Esophagus squamous epithelium (tissue), 5 donors: ENCODE measurements at places on chromosomes 16 and 17. TPM values are rescaled to one million over a fixed set of nuclear protein-coding genes. Genes with fewer than 3 reads are reported as not detected.

ACE gene
- 4.8 TPM for total RNA-seq

PCGF2 gene
- 2.9 TPM for total RNA-seq

RAP1GAP2 gene
- 12.4 TPM for total RNA-seq

RTN4RL1 gene
- 4.0 TPM for total RNA-seq

PDIA2 gene
- not detected for total RNA-seq

MPP2 gene
- total RNA-seq: 3.6 TPM

HID1 gene
- total RNA-seq: 1.7 TPM

CBFB gene
- 26.0 TPM for total RNA-seq

C1QL1 gene
- 0.70 TPM for total RNA-seq

ACD gene
- total RNA-seq: 18.7 TPM

GRCh38 chr17:72566671-72567484 is 446.1 kb downstream of the SOX9 start:
- no peak for DNase-seq

- DNase-seq: no peak
Measured at GRCh38 chr16:11876306-11876705, 25.0 kb upstream of the RSL1D1 start.

GRCh38 chr16:78628461-78629045 is 529.1 kb downstream of the WWOX start:
- no peak for DNase-seq

DNA sequence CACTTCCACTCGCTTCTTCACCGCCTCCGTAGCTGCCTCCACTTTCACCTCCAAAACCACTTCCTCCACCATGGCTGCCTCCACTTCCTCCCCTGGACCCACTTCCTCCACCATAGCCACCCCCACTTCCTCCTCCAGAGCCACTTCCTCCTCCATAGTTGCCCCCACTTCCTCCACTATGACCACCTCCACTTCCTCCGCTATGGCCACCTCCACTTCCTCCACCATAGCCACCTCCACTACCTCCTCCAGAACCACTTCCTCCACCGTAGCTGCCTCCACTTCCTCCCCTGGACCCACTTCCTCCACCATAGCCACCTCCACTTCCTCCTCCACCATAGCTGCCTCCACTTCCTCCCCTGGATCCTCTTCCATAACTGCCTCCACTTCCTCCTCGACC is 4.5 kb downstream of the KRT9 start:
- no peak for DNase-seq

- DNase-seq: no peak
Measured at GRCh38 chr17:80925688-80926335, 65.8 kb upstream of the CHMP6 start.

DNA sequence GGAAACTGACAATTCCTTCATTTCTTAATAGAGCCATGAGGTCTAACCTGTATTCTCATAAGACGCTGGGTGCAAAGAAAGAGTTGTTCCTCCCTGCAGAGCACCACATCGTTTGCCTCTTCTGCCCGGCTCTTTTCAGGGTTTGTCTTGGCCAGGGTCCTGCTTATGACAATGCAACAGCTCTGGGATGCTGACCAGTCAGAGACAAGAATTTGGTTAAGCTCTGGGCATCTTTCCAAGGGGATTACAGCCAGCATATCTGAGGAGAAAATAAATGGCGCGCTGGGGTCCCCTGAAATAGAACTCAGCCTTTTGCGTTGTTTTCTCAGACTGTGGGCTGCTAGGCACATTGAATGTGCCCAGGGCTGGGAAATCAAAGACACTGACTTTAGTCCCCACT is 128.6 kb downstream of the SHISA6 start:
- DNase-seq: no peak

- no peak for DNase-seq
Measured at GRCh38 chr17:60573236-60574051, 26.5 kb upstream of the PPM1D start.

DNA sequence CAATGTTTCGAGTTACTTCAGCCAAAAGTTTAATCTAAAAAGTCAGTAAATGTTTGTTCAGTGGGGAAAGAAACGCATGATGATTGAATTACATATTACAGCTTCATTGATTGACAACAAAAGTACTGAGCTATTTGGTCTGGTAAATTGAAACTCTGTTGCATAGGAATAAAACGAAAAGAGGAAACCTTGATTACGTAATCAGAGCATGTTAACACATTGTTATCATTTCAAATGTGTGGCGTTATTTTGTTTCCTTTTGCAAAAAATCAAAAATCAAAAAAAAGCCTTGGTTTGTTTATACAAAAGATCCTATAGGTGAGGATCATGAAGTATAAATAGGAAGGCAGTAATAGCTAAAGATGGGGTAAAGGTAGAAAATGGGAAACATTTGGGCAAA is 19.5 kb upstream of the CA10 start:
- DNase-seq: no peak

GRCh38 chr16:87271256-87271655 is 45.9 kb downstream of the C16orf95 start:
- DNase-seq: no peak

DNA sequence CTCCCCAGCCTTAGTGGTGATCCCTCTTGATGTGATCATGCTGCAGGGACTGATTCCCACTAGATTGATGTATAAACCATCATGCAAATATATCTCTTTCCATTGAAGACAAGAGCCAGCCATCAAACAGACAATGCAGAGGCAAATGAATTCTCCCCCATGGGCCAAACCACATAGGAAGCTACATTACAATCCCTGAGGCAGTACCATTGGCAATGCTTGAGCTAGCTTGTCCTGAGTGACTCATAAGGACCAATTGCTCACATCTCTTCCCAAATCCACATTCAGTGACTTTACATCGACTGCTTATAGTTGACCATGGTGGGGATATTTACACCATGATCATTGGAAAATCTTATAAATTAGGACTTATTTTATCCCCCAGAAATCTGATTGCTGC is 242.2 kb downstream of the SHISA9 start:
- DNase-seq: no peak

- DNase-seq: no peak
Measured at GRCh38 chr16:47519546-47519945, 58.4 kb downstream of the PHKB start.

GRCh38 chr17:32520104-32520701 is 33.4 kb downstream of the CDK5R1 start:
- no peak for DNase-seq

DNA sequence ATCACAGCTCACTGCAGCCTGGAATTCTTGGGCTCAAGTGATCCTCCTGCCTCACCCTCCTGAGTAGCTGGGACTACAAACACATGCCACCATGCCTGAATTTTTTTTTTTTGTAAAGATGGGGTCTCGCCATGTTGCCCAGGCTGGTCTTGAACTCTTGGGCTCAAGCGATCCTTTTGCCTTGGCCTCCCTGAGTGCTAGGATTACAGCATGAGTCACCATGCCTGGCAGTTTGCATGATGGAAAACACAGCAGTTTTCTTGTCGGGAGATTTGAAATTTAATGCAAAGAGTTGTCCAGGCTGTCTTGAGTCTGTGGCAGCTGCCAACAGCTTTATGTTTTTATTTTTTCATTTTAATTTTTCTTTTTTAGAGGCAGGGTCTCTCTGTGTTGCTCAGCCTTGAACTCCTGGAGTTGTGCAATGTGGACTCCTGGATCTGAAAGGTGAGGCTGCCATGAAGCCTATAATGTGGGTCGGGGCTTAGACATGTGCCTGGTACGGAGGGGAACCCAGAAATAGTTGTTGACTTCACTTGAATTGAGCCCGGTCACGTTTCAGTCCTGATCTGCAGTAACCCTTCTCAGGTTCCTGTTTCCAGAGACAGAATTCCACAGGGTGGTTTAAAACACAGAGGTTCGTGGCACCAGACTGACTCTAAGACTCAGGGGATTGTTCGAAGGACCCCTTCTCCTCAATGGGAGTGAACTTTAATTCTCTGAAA is 18.7 kb downstream of the CD300A start:
- DNase-seq: no peak

- no peak for DNase-seq
Measured at GRCh38 chr16:67861877-67862276, 11.0 kb upstream of the EDC4 start.

DNA sequence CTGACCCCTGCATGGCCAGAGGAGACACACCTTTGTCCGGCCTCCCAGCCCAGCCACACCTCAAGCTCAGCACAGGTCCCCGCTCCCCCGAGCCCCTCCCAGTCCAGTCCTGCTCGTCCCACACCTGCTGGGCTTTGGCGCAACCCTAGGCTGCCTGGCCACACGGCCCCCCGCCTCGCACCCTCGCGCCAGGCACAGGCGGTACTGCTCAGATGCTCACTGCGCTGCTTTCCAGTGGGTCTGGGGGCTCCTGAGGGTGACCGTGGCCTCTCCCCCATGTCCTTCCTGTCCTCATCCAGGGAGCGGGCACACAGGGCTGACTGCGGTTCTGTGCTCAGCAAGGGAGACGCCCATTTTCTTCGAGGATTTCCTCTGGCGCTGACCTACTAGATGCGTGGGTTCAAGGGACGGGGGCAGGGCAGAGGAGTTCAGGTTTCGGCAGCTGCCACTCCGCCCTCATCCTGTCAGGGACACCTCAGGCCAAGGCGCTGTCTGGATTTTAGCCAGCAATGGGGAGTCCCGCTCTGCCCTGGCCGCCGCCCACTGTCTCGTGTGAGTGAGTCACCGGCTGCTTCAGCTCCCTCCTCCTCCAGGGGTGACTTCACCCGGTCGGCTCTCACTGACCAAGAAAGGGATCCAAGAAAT is 118.0 kb upstream of the ZNF469 start:
- peak; percentile 35 for DNase-seq

GRCh38 chr17:64216000-64216337 is 47.1 kb downstream of the TEX2 start:
- DNase-seq: no peak

DNA sequence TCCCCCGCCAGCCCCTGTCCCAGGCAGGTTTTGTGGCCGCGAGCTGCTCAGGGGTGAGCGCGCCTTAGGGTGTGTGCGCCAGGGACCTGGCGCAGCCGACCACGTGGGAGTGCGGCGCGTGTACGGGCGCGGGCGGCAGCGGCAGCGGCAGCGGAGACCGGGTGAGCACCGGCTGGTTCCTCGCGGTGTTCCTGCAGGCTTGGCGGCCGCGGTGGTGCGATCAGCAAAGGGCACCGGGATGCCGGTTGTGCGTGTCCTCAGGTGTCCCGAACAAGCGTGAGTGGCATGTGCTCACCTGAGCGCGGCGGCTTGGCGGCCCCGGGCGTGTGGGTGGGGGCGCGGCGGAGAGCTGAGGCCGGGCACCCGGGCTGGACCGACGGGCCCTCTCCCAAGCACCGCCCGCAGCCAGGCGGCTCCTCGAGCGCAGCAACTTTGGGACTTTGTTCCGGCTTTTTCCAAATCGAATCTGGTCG is 381 bp upstream of the HSD11B2 start:
- no peak for DNase-seq

DNA sequence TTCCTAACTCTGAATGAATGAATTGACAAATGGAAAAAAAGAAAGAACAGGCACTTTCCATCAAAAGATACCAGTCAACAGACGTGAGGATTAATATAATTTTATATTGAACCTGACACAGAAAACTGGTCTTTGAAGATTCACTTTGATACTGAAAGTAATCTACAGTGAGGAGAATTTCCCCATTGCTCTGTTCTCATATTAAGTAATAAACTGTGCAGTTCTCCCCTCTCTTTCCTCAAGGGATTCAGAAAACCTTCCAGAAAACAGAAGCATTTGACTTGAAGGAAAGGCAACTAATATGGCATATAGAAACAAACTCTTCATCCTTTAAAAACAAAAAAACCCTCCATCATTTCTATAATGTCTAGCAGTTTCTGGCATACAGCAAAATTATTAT is 2.2 kb downstream of the TEX2 start:
- no peak for DNase-seq

DNA sequence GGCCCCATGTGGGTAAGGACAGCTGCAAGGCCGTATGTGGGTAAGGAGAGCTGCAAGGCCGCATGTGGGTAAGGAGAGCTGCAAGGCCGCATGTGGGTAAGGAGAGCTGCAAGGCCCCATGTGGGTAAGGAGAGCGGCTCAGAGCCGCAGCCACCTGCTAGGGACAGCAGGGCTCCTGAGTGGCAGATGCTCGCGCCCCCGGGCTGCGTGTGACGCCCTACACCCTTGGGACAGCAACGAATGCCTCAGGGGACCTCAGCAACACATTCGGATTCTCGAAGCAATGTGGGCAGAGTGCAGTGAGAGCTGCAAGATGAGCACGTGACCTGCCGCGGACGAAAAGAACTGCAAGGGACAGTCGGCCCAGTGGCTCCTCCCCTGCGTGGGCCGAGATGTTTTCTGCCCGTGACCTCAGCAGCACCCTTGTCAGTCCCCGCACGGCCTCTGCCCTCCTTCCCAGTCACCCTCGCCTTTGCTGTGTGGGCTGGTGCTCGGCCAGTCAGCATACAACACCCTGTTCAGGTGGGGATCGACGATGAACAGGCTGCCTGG is 9.6 kb upstream of the SLC38A8 start:
- DNase-seq: no peak

- DNase-seq: no peak
Measured at GRCh38 chr17:79800325-79801155, 3.7 kb upstream of the CBX8 start.

GRCh38 chr16:9090101-9090959 is 1.1 kb upstream of the HAPSTR1 start:
- DNase-seq: no peak

- DNase-seq: no peak
Measured at GRCh38 chr16:10622036-10622921, 41.9 kb upstream of the EMP2 start.

DNA sequence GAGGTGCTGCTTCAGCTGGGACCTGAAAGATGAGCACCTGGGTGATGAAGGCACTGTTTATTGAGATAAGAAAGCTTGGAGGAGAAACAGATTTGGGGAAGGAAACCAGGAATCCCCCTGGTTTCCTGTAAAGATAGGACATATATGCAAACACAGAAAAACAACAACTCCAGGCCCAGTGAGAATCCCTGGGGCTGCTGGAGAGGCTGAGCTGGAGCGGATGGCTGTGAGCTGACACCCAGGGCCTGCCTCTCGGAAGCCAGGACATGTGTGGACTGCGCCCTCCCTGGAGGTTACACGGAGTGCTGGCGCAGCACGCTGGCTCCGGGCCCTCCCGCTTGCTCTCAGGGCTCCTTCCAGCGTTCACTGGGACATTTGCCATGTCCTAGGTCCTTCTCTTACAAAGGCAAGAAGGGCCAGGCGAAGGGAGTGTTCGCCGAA is 57.5 kb downstream of the CYB5B start:
- no peak for DNase-seq

- no peak for DNase-seq
Measured at GRCh38 chr17:1078831-1079561, 82.1 kb downstream of the TIMM22 start.

DNA sequence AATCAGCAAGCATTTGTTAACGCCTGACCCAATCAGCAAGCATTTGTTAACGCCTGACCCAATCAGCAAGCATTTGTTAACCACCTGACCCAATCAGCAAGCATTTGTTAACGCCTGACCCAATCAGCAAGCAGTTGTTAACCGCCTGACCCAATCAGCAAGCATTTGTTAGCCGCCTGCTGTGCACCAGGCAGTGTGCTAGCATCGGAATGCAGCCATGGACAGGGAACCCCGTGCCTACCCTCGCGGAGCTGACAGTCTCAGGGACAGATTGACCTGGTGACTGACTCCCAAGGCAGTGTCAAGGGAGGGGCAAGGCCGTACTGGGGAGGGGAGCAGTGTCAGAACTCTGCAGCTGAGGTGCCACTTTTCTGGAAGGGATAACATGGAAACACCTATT is 66.9 kb downstream of the ABR start:
- no peak for DNase-seq
